Thymus (tissue), 14 donors: ENCODE measurements at places on chromosomes 5 and 9.

DNA sequence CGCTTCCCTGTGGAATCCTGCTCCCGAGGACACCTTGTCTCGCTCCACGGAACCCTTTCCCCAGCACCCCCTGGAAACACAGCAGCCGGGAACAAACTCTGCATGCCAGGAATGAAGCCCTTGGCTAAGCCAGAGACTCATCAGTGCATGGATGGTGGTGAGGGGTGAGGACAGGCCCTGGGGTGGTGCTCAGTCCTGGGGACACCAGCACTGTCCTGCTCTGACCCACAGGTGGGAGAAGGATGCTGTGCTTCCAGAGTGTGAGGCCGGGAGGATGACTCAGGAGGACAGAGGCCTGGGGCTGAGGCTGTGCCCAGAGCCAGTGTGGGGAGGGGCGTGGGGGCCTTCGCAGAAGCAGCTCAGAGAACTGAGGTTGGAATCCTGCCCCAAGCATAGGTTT lies 11.2 kb upstream of the EGR1 start:
- H3K27me3 ChIP-seq = no peaks in the 10 kb centered on the region
- H3K4me3 ChIP-seq = no peak overlapping the region
- no peak for DNase-seq
- H3K36me3 ChIP-seq = no peaks in the 10 kb centered on the region
- H3K27ac ChIP-seq = no peak overlapping the region

DNA sequence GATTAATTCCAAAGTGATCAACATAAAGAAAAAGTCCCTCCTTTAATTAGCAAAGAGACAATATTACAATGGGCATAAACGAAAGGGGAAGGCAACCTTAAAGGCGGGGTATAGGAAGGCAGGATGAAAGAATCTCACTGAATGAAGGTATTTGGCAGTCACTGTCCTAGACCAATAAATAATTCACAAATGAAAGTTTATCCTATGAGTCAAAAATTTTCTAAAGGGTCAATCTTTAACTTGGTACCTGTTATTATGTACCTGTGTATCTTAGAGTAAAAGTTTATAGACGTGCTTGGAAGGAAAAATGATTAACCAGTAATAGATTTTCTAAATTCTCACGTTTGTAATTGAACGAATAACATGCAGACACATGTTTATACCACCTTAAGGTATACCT lies 945.8 kb upstream of the DMAC1 start:
- H3K27me3 ChIP-seq = no peaks in the 10 kb centered on the region
- DNase-seq = no peak
- H3K27ac ChIP-seq = no peak overlapping the region
- no peaks in the 10 kb centered on the region for H3K4me1 ChIP-seq

DNA sequence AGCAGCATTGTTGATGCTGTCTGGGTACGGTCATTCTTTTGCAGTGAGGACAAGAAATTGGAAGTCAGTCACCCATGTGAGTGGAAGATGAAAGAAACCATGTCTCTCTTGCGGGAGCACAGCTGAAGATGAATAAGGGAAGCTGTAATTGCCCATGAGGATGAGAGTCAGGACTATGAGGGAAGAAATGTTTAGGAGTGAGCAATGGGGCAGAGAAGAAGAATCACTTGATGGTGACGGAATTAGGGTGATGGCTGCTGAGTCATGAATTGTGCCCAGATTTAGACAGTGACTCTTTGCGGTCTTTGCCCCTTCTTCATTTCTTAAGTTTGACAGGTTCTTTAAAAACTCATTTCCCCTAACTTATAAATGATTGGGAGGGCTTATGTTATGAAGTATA lies 183.3 kb downstream of the MAST4 start:
- no peaks in the 10 kb centered on the region for H3K27me3 ChIP-seq
- no peak for DNase-seq
- H3K4me1 ChIP-seq = no peaks in the 10 kb centered on the region
- H3K27ac ChIP-seq = no peak overlapping the region
- no peaks in the 10 kb centered on the region for H3K36me3 ChIP-seq
- no peak overlapping the region for H3K4me3 ChIP-seq

- no peak overlapping the region for H3K27ac ChIP-seq
- DNase-seq = peak; percentile 23
- no peak overlapping the region for H3K4me3 ChIP-seq
- no peaks in the 10 kb centered on the region for H3K36me3 ChIP-seq
- H3K27me3 ChIP-seq = no peaks in the 10 kb centered on the region
These were observed 296.9 kb downstream of the TLE4 start for GRCh38 chr9:79868567-79869189.

DNA sequence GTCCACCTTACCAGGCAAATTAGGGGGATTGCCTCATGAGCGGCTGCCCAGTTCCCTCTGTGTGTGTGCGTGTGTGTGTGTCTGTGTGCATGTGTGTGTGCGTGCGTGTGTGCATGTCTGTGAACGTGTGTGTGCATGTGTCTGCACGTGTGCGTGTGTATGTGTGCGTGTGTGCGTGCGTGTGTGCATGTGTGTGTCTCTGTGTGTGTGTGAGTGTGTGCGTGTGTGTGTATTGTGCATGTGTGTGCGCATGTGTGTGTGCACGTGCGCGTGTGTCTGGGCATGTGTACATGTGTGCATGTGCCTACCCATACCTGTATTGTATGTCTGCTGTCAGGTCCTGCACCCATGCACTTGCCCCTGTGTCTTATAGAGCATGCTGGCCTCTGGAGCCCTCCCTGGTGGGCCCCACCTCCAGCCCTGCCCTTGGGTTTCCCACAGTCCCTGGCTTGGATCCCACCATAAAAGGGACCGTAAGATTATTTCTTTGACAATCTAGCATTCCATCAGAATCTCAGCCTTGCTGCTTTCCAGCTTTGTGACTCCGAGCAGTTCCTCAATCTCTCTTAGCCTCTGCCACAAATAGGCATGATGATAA lies 9.3 kb downstream of the PSD2 start:
- H3K4me1 ChIP-seq = no peaks in the 10 kb centered on the region
- H3K4me3 ChIP-seq = no peak overlapping the region
- no peaks in the 10 kb centered on the region for H3K36me3 ChIP-seq
- H3K27ac ChIP-seq = no peak overlapping the region
- no peak for DNase-seq
- H3K27me3 ChIP-seq = peaks cover 46% of the 10 kb centered on the region

- peaks cover 39% of the 10 kb centered on the region for H3K36me3 ChIP-seq
- no peaks in the 10 kb centered on the region for H3K27me3 ChIP-seq
- DNase-seq = no peak
- no peaks in the 10 kb centered on the region for H3K4me1 ChIP-seq
These were observed 23.5 kb downstream of the MTREX start for GRCh38 chr5:55331321-55331720.
